ENCODE measurements at places on chromosomes 16 and 17.
A peak's percentile ranks its signal among the peaks of the same experiment; 100 is the strongest.

DNA sequence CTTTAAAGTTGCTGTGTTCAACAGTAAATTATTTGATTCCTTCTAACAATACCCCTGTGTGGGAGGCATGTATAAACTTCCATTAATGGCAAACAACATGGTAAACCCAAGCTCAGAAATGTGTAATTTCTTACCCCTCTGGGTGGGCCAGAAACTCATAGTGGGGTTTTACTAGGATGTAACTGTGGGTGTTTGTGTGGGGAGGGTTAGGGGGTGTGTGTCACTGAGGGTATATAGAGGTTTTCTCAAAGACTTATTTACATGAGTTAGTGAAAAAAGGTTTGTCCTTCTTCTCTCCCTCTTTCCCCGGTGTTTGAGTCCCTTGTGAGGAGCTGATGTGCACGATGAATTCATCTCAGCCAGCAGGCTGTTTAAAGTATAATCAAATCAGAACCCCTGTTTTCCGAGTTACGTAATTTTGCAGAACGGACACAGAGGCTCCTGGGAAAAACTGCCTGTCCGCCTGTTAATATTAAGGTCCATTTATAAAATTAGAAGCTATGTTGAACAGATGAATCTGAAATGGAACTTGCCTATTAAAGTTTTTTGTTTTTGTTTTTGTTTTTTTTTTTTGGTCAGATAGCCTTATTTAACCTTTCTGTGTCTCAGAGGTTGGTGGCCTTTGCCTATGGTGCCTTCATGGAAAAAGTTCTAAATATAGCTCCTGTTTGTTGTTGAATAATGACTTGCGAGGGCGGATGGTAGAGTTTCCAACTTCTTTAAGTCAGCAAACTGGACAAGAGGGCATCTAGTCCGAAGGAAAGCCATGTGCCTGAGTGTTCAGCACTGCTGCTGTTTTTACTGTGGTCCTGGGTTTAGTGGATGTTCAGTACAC lies 73.3 kb downstream of the MSI2 start:
- DNase-seq = no peak

GRCh38 chr16:16997349-16997748 lies 473.4 kb downstream of the XYLT1 start:
- DNase-seq = no peak

- DNase-seq = no peak
Measured at GRCh38 chr17:36823850-36824677, 113.2 kb upstream of the LHX1 start.

GRCh38 chr16:81823111-81823510 lies 44.0 kb downstream of the PLCG2 start:
- DNase-seq = peak; percentile 39

- no peak for DNase-seq
Measured at GRCh38 chr17:608511-609231, 106.0 kb downstream of the VPS53 start.

GRCh38 chr16:10388988-10389387 lies 3.1 kb downstream of the ATF7IP2 start:
- no peak for DNase-seq

DNA sequence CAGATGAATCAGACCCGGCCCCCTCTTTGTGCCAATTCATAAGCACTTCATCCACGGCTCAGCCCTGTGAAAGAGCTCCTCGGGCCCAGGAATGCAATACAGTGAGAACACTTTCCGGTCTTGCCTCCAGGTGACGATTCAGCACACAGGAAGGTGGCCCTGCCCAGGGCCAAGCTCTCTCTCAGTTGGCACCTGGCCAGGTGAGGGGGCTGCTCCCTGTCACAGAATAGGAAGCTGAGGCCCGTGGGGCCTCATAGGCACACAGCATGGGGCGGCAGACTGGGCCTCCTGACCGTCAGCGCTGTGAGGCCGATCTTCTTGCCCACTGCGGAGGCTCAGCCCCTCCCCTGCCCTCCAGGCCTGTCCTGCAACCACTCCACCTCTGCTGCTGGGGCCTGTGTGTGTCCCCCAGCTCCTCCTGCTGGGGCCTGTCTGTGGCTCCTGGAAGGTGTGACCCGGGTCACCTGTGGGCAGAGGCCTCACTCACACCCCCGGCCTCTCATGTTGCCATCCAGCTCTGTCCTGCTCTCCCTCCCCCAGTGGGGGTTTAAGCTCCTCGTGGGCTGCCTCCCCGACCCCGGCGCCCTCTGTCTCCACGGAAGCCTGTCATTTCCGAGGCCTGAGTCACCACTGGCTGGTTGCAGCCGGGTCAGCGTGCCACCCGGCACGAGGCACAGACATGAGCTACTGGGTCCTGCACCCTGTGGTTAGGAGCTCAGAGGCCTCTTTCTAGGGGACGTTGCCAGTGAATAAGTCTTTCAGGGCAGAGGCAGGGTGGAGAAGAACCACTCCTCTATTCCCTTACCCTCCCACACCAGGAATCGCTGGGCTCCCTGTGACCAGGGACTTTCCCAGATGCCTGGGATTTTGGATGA lies 114.4 kb downstream of the SEC14L1 start:
- peak; percentile 22 for DNase-seq
